Astrocyte (in vitro differentiated cells and primary cell): ENCODE measurements at places on chromosomes 6 and 20. TPM values are rescaled to one million over a fixed set of nuclear protein-coding genes. Genes with fewer than 3 reads are reported as not detected.

- DNase-seq, result peak; percentile 83
Measured at GRCh38 chr6:132399376-132400074, 1.8 kb downstream of the MOXD1 start.

- DNase-seq, result peak; percentile 24
Measured at GRCh38 chr20:7971536-7972280, 31.4 kb upstream of the HAO1 start.

GRCh38 chr6:167669553-167669849, 157.2 kb upstream of the AFDN start:
- DNase-seq, result no peak

- DNase-seq, result no peak
Measured at GRCh38 chr6:1781152-1781816, 171.6 kb downstream of the FOXC1 start.

GRCh38 chr6:111477481-111477938, 5.5 kb downstream of the REV3L start:
- no peak for DNase-seq

DNA sequence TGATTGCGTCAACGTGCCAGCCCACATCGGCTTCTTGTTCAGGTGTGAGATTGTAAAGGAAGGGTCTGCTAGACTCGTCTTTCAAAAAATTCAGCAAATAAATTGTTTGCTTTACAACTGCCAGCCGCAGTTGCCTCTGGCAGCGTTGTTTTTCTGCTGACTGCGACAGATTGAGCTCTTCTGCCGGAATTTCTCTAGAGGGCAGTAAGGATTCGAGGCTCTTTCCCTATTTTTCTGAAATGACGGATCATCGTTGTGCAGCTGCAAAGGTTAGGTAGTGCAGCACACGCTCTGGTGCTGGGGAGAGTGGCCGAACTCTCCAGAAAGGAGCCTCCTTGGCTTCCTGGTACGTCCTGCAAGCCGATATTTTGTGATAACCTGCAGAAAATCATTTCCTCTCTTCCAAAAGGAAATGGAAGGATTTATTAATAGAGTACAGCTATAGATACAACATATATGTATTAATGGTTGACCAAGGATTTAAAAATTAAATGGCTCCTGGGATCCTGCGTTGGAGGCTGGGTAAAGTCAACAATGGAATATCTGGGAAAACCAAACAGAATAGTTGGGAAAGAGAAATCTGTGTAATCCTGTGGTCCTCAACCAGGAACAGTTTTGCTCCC, 121.9 kb upstream of the ZFP64 start:
- peak; percentile 38 for DNase-seq

- DNase-seq, result no peak
Measured at GRCh38 chr6:43416935-43417334, 10.4 kb upstream of the ABCC10 start.

DNA sequence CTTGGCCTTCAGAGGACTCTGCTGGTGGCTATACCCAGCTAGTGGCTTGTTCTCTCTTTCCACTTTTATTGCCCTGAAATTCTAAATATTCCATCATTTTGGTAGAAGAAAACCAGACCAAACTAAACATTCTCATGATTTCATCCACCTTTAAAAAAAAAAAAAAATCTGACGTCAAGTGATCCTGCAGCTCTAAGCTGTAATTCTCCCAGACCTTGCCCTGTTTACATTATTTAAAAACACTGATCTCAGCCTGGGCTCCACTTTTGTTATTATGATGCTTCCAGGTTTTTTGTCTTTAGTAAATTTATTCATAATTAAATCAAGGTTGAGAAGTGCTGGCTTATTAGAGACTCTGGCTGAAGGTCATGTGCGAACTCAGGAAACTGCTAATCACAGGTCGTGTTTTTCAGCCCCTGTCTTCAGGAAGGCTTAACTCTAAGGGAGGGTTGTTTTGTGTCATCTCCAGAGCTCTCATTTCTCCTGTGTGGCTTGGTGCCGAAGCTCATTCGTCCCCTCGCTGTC, 114.4 kb downstream of the MTHFD1L start:
- no peak for DNase-seq

- no peak for DNase-seq
Measured at GRCh38 chr6:24659561-24659960, 7.1 kb downstream of the TDP2 start.

GRCh38 chr6:29632789-29633533, at the start of gene GABBR1:
Gene GABBR1, minus strand, starts transcription at chr6:29633183. Its CDS starts 798 bp downstream, at chr6:29632385.
- peak; percentile 76 for DNase-seq

- DNase-seq, result no peak
Measured at GRCh38 chr6:39041072-39041471, 7.5 kb upstream of the GLP1R start.

DNA sequence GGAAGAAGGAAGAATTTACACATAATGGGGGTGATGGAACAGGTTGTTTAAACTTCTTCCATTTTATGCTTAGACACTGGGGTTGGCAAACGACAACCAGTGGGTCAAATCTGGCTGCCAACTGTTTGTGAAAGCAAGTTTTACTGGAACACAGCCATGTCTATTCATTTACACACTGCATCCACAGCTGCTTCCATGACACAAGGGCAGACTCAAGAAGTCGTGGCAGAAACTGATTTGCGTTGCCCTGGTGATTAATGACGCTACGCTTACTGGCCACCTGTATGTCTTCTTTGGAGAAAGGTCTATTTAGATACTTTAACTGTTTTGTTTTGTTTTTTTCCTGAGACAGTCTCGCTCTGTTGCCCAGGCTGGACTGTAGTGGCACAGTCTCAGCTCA, 19.0 kb downstream of the CTCFL start:
- DNase-seq, result no peak

GRCh38 chr6:149840345-149841075, 23.6 kb downstream of the LRP11 start:
- DNase-seq, result peak; percentile 75

Gene BMP6
- 2.2 and 2.8 TPM in 2 replicates for total RNA-seq

Gene SMLR1
- total RNA-seq, result not detected in 2 replicates

Gene ARHGAP40
- total RNA-seq, result 0.27 TPM in 1 of 2 replicates, not detected in the other

Gene PAK5
- 0.16 and 0.19 TPM in 2 replicates for total RNA-seq

Gene PKIB
- total RNA-seq, result 64.1 and 74.6 TPM in 2 replicates

Gene SYCP2L
- 3.4 and 6.4 TPM in 2 replicates for total RNA-seq

Gene PLCB1
- total RNA-seq, result 10.7 and 11.0 TPM in 2 replicates

Gene EFCAB8
- total RNA-seq, result 0.41 and 0.65 TPM in 2 replicates

Gene BANF2
- not detected in 2 replicates for total RNA-seq

Gene MUCL3
- not detected in 2 replicates for total RNA-seq

Gene PPP1R14C
- total RNA-seq, result 3.9 and 6.6 TPM in 2 replicates
